ENCODE measurements at places on chromosomes 2 and 18. TPM values are rescaled to one million over a fixed set of nuclear protein-coding genes. Genes with fewer than 3 reads are reported as not detected.

DNA sequence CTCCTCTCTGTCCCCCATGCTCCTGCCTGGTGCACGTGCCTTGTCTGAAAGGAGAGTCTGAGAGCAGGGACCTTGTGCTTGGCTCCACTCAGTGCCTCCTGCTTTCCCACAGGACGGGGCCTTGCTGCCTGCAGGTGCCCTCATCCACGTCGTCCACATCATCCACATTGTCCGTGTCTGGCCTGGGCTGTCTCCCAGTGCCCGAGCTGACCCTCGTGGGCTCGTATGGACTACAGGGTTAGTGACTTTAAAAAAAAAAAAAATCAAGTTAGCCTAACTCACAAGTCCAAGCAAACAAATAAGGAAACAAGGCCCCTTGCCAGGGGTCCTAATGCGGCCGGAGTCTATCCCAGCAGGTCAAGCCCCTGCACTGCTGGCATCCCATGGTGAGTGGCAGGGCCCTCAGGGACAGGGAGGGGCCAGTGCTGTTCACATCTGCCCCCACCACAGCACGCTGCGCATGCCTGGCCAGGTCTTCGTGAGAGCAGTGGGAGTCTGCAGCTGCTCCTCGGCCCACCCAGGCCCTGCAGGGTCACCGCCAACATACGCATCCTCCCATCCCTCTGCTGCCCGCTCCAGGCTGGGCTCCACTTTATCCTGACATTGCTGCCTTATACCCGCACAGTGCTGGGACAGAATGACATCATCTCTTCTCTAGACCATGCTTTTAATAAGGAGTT lies 232.6 kb downstream of the NDUFA10 start:
- no peak for DNase-seq

DNA sequence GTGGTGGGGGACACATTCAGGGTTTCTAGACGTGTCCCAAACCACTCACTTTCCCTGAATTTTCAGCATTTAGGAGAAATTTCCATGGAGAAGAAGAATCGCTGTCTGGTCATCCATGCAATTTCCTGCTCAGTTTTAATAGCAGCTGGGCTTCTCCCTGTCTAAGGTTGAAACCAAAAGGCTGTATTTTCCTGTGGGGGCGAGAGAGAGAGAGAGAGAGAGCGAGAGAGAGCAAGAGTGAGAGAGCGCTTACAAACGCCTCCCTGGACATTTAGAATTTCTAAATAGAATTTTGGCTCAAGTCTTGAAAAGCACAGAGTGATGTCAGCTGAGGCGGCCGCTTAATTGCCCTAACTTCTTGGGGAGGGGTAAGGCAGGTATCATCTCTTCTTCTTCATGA lies 110.8 kb downstream of the SETBP1 start:
- DNase-seq, result no peak

DNA sequence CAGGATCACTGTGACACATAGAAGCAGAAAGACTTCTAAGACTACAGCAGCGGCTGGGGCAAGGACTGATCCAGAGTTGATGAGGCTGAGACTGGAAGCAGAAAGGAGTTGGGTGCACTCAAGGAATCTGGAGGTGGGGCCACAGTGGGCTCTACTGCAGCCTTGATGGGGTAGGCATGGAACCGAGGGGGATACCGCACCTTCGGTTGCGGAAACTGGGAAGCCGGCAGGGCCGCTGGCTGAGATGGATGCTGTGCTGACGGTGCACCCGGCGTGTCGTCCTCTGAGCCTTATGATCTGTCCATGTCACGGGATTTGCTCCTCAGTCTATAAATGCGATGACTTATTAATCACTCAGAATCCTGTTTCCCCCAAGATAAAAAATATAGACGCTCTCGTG lies 473.5 kb upstream of the MYT1L start:
- DNase-seq, result no peak

DNA sequence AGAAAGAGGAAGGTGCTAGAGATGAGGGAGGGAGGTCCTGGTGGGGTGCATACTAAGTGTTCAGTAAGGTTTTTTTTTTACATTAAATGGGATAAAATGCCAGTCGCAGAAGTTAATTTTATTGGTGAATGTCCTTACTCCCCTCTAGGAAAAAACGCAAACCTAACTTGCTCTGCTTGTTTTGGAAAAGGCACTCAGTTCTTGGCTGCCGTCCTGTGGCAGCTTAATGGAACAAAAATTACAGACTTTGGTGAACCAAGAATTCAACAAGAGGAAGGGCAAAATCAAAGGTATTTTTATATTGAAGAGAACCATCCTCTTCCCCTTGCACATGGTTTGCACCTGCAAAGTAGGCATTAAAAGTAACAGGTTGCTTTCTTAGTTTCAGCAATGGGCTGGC lies 12.7 kb upstream of the IL18R1 start:
- DNase-seq, result no peak

DNA sequence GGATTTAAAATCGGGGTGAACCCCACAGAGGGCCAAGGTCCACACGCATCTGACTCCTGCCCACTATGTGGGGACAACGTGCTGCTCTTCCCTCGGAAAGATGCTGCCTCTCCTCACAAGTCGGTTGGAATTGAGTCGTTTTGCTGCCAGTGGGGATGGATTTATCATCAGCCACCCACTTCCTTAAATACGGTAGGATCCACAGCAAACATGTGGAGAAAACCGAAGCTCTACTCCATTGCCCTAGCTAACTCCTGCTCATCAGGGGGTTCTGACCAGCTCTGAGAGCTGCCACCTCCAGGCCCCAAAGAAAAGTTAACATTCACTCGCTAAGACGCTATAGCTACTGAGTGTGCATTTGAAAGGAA lies 80.9 kb downstream of the CHRNA1 start:
- no peak for DNase-seq

- DNase-seq, result no peak
Observed at GRCh38 chr18:72940986-72941385, 73.2 kb upstream of the NETO1 start.

- DNase-seq, result no peak
Observed at GRCh38 chr2:10569460-10569859, 120.3 kb downstream of the NOL10 start.

GRCh38 chr2:189143925-189144324 lies 35.6 kb downstream of the COL5A2 start:
- peak; percentile 81 for DNase-seq

- DNase-seq, result no peak
Observed at GRCh38 chr18:75277610-75277928, 67.0 kb downstream of the TSHZ1 start.

GRCh38 chr18:26702086-26702485 lies 153.7 kb upstream of the KCTD1 start:
- no peak for DNase-seq

DNA sequence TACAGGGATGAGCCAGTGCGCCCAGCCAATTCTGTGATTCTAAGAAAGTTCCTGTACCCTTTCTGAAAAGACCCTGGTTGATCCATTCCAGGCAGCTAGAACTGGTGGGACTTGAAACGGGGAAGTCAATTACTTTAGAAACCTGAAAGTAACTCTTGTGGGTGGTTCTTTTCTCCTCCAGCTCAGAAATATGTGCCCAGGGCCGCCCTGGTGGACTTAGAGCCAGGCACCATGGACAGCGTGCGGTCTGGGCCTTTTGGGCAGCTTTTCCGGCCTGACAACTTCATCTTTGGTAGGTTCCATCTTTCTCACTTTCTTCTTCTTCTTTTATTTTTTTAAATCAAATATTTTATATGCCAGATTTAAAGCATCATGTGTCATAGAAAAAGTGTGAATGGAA lies 2.7 kb downstream of the TUBB6 start:
- DNase-seq, result no peak

DNA sequence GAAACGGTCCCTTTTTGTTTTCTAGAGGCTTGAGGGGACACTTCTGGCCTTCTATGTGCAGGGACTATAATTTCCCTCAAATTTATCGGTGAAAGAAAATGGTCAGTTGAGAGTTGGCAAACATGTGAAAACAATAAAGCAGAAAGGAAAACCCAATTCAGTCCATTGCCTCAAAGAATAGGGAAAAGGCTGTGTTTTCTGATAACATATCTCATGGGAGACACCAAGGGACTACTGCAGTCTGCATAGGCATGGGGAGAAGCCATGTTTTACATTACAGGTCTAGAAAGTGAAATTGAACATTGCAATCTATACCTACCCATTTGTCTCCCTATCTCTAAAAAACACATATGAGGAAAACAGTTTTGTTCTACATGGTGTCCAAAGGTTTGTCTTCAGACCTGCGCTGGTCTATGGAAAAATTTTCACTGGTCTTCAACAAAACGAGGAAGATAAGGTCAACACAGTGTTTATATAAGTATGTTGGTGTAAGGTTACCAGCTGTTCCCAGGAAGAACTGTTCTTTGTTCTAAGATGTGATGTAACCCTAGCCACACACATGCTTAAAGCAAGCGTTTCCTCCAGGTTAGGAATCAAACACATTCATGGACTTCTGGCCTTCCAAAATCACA lies 179.7 kb downstream of the MREG start:
- DNase-seq, result no peak

- DNase-seq, result no peak
Observed at GRCh38 chr2:62150597-62151305, 45.2 kb upstream of the B3GNT2 start.

GRCh38 chr2:127580167-127581049 lies 44.9 kb downstream of the MYO7B start:
- DNase-seq, result no peak

DNA sequence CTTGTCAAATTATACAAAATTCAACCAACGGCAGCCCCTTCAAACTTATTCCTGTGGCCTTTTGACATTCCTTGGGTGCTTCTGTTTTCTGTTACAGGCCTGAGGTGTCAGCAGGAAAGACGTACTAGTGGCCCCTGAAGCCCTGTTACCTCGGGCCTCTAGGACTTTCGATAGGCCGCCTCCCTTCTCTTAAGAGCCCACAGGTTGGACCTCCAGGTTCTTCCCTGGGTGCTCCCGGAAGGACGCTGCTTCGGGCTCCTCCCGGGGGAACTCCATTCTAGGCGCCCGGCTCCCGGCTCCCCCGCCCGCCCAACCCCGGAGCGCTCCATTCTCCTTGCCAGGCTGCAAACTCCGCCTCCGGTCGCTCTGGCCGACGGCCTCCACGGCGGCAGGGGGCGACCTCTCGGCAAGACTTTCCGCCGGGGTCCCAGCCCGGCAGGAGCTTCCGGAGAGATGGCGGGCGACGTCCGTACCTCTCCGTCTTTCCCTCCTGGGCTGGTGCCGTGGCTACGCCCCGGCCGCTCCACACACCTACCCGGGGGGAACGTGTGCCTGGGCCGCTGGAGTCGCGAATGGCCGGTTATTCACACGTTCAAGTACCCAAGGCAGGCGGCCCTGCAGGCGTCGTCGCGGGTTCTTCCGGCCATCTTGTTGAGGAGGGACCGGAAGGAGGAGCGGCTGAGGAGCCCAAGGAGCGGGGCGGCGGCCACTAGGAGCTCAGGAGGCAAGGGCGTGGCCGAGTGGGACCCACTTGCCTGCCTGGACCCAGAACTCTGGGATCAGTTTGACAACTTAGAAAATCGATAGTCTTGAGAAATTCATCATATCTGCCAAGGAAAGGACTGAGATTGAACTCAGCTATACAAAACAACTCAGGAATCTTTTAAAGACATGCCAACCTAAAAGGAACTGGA lies 27.5 kb downstream of the BOLA3 start:
- peak; percentile 31 for DNase-seq

DNA sequence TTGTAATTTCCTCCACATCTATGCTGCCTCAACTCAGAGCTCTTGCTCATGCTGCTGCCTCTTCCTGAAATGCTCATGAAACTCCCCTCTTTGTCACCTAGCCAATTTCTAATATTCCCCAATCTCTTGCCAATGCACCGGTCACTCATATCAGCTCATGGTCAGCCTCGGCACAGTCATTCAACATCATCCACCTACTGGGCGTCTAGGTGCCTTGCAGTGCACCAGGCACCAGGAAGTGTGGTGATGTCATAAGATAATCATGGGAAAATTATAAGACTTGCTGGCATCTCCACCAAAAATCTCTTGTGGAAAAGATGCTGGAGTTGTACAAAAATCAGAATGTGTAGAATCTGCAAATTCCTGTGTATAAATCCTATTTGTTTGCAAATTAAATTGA lies 52.6 kb upstream of the RAB27B start:
- DNase-seq, result no peak

Gene MRPL44
- 12.8 TPM for polyA plus RNA-seq

Gene ATP6V1B1
- 1.3 TPM for polyA plus RNA-seq

Gene DYNAP
- polyA plus RNA-seq, result not detected

Gene RAPGEF4
- polyA plus RNA-seq, result 0.42 TPM

Gene IL36RN
- polyA plus RNA-seq, result not detected

Gene PLCL1
- polyA plus RNA-seq, result 0.21 TPM

Gene CHN1
- polyA plus RNA-seq, result 167 TPM

Gene RBFA
- 26.1 TPM for polyA plus RNA-seq
